Muscle of leg (tissue), 16 donors: ENCODE measurements at places on chromosomes 12 and 14. TPM values are rescaled to one million over a fixed set of nuclear protein-coding genes. Genes with fewer than 3 reads are reported as not detected.

The TAS2R8 gene
- polyA plus RNA-seq = not detected

The ARHGAP9 gene
- 4.6 TPM for polyA plus RNA-seq

The FSCB gene
- polyA plus RNA-seq = not detected

The EIF2S3B gene
- polyA plus RNA-seq = 4.9 TPM

DNA sequence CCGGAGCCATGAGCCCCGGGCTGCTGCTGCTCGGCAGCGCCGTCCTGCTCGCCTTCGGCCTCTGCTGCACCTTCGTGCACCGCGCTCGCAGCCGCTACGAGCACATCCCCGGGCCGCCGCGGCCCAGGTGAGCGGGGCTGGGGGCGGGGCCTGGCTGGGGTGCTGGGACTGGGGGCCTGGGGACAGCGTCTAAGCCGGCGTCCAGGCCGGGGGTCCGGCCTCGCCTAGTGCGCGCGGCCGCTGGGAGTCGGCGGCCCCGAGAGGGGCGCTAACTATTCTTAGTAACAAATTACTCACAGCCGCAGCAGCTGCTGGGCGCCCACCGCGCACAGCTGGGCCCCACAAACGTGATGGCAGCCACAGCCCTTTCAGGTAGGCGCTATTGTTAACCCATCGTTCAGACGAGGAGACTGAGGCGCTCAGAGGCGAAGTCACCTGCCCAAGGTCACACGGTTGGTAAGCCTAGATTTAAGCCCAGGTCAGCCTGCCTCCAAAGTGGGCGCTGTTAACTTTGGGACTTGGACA lies 374 bp downstream of the CYP46A1 start:
- DNase-seq = peak; percentile 70

GRCh38 chr12:77594366-77594765 lies 236.3 kb upstream of the NAV3 start:
- DNase-seq = peak; percentile 53
